ENCODE measurements at places on chromosomes 2 and 18.

DNA sequence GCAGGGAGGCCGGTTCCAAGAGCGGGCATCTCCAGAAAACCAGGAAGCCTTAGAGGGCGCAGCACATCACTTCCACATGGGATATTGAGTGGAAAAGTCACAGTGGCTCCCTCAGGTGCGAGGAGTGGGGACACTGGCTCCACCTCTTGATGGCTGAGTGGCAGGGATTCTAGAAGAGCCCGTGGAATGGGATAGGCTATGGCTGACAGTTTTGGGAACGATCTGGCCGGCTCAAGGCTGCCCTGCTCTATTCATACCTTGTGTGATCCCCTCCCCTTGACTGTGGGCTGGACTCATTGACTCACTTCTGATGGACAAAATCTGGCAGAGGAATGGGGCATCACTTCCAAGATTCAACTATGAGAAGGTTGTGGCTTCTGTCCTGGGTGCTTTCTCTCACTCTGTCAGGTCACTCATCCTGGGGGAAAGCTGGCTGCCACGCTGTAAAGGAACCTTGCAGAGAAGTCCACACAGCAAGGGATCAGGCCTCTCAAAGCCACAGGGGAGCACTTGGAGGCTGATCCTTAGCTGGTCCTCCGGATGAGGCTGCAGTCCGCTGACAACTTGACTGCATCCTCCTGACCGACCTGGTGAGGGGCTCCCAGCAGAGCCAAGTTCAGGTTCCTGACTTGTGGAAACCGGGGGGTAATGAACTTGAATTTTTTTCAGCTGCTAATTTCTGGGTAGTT is 46.7 kb upstream of the HS6ST1 start:
- DNase-seq, result no peak

DNA sequence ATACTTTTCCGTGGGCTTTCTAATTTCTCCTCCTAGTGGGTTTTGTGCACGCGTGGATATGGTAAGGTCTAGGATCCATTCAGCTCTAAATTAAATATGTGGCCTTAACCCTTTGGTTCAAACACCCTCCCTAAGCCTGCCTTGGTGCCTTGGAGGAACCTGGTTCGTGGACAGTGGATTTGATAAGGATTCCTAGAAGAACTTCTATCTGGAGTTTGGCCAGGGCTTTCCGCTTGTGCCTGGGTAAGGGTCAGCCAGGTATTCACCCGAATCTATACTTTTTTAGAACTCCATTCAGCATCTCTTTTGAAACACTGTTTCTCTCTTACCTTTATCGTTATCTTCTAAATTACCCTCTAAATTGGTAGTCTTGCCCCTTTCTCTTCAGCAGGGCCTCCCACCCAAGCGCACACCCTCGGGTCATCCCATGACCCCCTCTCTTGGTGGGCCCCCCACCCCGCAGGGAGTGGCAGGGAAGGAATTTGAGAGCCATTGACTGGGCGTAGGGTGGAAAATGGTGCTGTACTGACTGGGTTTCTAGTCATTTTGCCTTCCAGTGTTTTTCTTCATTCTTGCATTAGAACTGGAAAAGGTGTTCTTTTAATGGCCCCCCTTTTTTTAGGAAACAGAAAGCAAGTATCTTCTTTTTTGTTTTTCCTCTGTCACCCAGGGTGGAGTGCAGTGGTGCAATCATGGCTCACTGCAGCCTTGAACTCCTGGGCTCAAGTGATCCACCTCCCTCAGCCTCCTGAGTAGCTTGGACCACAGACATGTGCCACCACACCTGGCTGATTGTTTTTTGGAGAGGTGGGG is 1.8 kb downstream of the SOCS6 start:
- no peak for DNase-seq

DNA sequence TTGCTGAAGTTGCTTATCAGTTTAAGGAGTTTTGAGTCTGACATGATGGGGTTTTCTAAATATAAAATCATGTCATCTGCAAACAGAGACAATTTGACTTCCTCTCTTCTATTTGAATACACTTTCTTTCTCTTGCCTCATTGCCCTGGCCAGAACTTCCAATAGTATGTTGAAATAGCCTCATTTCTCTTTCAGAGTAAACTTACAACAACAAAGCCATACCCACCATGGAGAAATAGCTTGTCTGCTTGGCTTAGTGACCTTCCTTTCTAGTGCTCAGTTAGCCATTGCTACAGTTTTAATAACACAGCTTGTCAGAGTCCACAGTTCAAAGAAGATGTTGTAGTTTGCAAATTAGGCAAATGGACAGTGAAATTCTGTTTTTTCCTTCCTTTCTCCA is 228.0 kb downstream of the ETAA1 start:
- no peak for DNase-seq

DNA sequence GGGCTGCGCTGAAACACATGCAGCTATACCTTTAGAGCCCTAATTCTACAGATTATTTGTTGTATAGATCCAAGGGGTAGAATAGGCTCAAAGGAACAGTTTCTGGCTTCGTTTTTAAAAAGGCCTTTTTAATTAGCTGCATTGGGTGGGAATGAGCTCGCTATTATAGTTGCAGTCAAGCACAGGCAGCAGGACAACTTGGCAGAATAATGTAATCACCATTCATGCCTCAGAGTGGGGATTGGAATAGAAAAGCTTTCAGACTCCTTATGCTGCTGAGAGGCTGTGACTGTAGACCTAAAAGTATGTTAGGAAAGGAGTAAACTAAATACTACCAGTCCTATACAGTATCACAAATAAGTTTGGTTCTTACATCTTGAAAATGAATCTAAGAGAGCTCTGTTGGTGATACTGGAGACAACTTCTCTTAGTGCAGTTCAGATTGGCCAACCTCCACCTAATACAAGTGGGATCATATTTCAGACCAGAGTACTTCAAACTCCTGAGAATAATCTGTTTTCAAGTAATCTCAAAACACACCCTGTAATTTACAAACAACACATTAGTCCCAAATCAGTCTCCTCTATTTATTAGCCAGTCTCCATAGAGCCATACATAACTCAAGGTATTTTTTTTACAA is 121.4 kb downstream of the ANTXR1 start:
- no peak for DNase-seq

GRCh38 chr2:128558441-128558840 is 239.8 kb upstream of the HS6ST1 start:
- DNase-seq, result no peak

GRCh38 chr2:238562446-238562845 is 135.7 kb downstream of the ASB1 start:
- no peak for DNase-seq

- DNase-seq, result no peak
Measured at GRCh38 chr2:227627769-227628168, 10.5 kb downstream of the SCYGR4 start.

DNA sequence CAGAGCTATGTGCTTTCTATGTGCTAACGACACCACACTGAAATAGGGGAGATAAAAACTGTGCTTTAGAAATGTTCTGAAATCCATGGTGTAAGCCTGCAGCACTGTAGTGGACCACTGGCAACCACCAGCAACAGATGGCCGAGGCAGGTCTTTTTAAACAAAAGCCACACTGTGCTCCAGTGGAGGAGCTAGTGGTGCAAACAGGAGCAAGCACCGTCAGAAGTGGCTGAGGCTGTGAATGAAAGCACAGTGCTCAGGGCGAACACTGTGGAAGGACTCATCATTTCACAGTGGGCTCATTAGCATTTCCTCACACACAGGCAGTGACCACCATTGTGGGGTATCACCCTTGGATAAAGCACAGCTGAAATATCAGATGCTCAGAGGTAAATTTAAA is 22.9 kb upstream of the MTX2 start:
- no peak for DNase-seq

- DNase-seq, result no peak
Measured at GRCh38 chr18:74916773-74917393, 292.1 kb downstream of the PTGR3 start.

DNA sequence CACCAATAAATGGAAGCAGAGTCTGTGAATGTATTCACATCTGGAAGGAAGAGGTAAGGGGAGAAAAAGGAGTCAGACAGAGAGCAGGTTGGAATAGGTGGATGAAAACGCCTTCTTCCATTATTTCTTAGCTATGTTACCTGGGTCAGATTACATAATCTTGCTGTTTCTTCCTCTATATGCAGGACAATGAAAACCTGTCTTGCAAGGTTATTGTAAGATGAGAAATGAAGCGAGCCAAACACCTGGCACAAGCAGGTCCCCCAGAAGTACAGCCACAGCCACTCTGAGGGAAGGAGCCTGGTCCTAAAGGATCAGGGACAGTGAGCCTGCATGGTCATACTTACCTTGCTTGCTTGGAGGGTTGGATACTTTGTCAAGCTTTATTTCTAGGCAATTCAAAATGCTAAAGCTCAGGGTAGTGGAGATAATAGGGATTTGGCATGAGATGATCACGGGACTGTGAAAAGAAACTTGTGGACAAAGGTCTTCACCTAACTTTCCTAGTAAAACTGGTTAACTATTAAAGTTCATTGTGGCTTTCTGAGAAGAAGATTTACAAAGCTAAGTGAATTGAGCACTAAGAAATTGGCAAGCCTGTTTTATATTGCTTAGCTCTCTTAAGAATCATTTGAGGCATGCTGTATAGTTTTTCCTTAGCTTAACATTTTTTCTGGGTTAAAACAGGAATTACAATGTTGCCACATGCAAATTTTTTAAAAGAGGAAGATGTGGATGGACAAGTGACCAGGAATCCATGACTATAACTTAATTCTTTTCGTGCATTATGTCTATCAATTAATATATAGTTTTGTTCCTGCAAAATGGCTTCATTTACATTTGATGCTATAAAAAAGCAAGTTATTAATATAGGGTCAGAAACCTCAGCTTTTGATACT is 15.7 kb upstream of the PLA2R1 start:
- DNase-seq, result no peak

DNA sequence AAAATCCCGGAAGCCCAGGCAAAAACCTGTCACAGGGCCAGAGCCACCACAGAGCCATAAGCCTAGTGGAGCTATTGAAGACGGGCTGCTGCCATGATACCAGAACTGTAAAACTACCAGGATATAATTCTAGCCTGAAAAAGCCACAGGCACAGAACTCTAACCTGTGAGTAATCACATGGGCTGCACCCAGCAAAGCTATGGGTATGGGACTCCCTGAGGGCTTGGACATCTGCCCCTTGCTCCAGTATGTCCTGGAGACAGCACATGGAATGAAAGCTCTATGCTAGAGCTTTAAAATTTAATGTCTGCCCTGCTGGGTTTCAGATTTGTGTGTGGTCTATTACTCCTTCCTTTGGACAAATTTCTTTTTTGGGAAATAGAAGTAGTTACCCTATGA is 2183.6 kb upstream of the CELF4 start:
- DNase-seq, result no peak

DNA sequence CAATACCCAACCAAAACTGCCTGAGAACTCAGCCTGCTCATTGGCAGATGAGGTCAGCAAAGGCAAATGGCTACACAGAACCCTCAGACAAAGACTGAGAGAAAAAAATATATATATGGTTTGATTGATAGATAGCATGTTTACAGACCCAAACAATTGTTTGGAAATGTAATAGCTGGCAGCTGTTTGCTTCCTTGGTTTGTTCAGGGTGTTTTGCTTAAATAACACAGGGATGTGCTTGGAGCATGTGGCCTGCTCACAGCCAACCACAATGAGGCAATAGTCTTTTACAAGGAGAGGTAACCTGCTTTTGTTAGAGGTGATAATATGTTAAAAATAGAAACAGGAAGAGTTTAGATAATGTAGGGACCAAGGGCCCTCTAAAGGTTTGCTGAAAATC is 84.5 kb downstream of the PDK1 start:
- DNase-seq, result no peak

DNA sequence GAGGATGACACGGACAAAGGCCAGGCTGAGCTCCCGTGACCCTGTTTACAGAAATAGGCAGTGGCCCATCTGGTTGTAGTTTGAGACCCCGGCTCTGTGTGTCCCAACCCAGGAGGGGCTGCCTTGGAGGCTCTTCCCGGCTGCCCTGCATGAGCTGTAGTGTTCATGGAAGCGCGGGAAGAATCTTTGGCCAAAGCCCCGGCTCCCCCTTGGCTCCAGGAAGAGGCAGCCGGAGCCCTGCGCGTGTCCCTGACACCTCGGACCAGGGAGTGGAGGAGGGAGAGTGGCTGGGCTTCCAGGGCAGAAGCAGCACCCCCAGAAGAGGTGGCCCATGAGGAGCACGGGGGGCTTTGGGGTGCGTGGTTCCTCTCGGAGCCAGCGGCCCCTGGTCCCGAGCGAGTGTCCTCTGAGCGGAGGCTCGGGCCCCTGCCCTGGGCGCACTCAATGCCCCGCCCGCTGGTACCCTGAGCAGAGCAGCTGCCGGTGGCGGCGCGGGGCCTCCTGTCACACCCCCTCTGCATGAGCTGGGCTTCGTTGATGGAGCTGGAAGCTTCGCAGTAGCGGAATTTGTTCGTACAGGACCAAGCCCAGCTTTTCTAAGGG is 21.7 kb downstream of the GPR35 start:
- no peak for DNase-seq

GRCh38 chr2:69164061-69164778 is 151.2 kb downstream of the ANTXR1 start:
- DNase-seq, result no peak

GRCh38 chr18:56257205-56257604 is 381.2 kb downstream of the TXNL1 start:
- DNase-seq, result no peak

- no peak for DNase-seq
Measured at GRCh38 chr2:84817239-84817655, 63.6 kb downstream of the TRABD2A start.

- no peak for DNase-seq
Measured at GRCh38 chr2:17520761-17521160, 2.5 kb upstream of the RAD51AP2 start.

- DNase-seq, result no peak
Measured at GRCh38 chr2:97983698-97984097, 12.1 kb downstream of the TMEM131 start.

GRCh38 chr18:55439056-55439455 is 148.9 kb downstream of the TCF4 start:
- no peak for DNase-seq

- peak; percentile 7 for DNase-seq
Measured at GRCh38 chr18:4106407-4107033, 348.6 kb downstream of the DLGAP1 start.

Measured in GM12891 (cell line).